ENCODE measurements at places on chromosomes 5 and 9.

DNA sequence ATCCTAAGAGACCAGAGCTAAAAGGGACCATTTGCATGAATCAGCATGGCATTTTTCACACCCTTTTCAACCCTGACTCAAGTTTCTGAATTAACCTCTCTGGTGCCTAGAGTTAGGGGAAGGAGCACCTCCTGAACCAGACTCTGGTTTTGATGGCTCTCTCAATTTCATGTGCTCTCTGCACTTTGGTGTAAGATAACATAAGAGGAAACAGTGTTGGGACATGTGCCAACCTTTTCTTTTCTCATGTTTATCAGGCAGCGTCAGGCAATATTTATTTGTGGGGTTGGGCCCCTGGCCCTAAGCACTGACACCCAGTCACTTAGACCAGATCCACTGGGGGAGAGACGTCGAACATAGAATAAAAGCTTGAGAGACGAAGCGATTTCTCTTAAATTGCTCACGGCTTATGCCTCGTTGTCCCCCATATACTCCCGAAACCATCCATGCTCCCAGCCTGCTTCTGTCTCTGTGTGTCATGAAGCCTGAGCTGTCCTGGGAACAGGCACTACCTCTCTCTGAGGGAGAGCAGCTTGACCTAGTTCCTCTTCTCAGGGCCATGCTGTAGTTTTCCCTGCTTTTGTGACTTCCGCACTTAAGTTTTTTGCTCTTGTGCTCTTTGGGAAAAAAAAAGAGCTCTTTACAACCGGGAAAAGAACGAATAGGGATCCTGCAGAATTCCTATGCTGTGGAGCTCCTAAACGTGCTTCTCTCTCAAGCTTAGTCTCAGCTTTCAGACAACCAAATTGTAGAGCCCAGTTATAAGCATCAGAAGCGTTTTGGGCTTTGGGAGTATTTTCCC is 195.7 kb downstream of the NR3C1 start:
- DNase-seq = no peak

- no peak for DNase-seq
Observed at GRCh38 chr5:132767150-132767549, 9.9 kb downstream of the SEPTIN8 start.

GRCh38 chr5:96431376-96432187 is 1.5 kb downstream of the PCSK1 start:
- peak; percentile 36 for DNase-seq

DNA sequence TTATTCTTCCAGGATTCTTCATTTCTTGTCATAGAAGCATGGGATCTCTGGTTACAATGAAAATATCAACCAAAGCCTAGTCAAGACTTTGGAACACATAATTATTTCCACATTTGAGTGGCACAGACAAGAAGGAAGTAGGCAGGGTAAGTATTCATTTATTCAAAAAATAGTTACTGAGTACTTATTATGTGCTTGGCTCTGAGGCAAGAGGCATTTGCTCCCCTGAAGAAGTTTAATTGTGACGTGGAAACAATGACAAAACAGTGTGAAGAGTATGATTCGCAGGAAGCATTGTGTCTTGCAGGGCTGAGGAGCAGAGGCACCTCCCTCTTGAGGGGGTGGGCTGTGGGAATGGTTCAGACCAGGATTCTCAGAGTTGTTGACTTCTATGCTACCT is 45.0 kb upstream of the TNFSF15 start:
- no peak for DNase-seq

DNA sequence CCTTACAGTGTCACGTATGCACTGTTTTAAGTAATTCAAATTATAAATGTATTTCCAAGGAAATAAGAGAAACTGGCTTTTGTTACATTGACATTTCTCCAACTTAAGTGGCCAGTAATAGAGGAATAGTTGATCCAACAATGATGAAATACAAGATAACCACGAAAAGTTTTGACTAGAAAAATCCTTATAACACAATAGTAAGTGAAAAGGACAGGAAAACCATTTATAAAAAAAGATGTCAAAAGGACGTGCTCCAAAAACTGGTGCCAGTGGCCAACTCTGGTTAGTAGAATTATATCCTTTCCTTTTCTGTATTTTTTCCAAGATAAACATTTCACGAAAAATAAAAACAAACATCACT is 210.9 kb downstream of the GAPVD1 start:
- DNase-seq = no peak

- peak; percentile 79 for DNase-seq
Observed at GRCh38 chr5:142819292-142819691, 49.1 kb downstream of the ARHGAP26 start.

DNA sequence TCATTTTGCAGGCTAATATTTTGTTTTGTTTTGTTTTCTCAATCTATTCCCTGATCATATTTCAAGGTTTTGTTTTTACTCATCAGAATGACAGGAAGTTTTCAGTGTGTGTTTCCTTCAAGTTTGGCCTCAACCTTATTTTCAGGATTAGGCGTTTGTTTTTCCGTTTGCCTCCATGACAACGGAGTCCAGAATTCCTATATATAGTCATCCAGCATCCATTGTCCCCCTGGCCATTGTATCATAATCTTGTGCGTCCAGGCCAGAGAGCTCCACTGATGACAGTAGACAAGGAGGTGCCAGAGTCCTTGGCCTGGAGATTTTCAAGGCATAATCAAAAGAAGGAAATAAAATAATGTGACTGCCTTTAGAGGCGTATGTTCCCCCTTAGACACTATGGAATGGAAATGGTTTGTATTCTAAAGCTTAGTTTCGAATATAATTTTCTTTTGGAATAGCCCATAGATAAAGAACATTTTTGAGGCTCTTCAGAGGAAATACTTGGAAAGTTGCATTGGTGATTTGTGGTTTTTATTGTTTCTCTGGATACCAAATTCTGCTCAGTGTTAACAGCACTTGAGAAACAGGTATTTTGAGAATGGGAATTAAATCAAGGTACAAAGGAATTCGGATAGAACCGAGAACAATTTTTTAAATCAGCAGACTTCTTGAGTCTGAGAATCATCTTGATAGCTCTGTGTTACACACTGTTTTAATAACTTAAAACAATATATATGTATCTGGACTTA is 99.8 kb downstream of the ZNF462 start:
- DNase-seq = peak; percentile 45

DNA sequence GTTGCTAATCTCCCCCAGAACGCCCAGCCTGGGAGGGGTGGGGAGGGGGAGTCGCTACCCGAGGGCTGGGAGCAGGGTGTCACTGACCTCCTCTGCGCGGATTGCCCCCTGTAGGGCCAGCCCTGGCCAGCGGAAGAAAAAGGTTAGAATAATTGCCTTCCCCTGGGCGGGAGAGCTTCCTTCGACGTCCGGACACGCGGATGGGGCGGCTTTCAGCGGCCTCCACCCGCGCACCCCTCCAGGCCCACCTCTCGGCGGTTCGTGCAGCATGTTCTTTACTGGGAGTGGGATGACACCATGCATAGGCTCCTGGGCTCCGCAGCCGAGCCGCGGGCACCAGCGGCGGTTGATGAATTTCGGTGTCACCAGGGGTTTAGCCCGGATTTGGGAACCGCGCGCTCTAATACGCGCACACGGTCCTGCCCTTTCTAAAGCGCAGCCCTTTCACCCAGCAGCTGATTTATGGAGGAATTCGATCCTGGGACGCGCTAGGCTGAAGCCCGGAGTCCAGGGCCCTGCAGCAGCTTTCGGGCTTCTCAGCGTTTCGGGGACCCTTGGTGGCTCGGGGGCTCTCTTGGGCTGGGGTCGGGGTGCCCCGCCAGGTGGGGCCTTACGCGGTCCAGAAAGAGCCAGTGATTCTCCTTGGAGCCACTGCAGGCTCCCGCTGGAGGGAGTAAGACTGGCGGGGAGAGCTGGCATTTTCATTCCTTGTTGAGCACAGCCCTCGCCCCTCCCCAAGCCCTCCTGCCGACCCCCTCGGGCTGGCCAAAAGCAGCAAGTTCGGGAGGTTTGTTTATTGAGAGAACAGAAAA is 10.1 kb downstream of the LMX1B start:
- DNase-seq = no peak

DNA sequence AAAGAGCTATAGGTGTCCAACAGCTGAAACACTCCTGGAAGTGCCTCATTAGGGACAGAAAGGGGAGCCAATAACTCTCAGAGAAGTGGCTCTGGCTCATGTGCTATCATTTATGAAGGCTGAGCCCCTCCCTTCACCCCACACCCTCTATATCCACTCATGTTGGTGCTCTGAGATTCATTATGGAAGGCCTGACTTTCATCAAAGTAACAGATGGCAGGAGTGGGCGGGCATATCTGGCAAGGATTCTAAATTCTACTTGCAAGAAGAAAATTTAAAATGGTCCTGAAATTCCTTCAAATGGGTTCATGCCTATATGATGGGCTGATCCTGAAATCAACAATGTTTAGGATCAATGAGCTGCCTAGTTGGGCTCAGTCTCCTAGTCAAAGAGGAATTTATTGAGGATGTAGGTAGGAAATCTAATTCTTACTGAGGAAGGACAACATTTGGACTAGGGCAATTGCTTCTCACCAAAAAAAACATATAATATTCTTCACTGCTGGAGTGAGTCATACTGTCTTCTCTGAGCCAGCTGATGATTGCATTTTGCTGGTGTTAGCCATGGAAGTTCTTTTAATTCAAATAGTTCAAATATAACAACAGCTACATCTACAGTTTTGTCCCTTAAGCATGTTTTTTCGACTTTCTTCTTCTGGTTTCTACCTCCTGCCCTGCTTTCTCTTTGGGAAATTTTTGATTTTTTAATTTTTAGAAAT is 23.5 kb downstream of the NMRK1 start:
- DNase-seq = peak; percentile 30

- peak; percentile 85 for DNase-seq
Observed at GRCh38 chr5:180799902-180800801, 2.5 kb downstream of the MGAT1 start.

DNA sequence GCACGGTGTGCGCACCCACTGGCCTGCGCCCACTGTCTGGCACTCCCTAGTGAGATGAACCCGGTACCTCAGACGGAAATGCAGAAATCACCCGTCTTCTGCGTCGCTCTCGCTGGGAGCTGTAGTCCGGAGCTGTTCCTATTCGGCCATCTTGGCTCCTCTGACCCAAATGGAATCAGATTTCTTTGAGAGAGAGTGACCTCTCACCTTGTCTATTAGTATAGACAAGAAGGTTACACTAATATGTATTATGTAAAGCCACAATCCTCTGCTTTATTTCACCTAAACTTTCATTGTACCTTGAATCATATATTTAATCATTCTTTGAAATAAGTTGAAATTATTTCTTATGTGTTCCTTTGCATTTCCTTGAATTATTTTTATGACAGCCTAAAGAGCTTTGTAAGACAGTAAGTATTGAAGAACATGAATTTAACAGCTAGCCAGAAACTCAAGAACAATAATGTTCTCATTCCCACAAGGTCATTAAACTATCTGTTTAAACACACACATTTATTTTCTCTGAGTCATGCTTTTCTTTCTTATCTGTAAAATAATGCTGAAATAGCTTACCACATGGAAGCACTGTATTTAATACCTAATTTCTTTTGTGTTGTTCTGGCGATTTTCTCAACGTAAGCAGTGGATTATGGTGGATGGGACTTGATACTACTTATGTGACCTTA is 91.8 kb upstream of the DMRTA1 start:
- peak; percentile 11 for DNase-seq
